ENCODE measurements at places on chromosomes 12 and 14.

DNA sequence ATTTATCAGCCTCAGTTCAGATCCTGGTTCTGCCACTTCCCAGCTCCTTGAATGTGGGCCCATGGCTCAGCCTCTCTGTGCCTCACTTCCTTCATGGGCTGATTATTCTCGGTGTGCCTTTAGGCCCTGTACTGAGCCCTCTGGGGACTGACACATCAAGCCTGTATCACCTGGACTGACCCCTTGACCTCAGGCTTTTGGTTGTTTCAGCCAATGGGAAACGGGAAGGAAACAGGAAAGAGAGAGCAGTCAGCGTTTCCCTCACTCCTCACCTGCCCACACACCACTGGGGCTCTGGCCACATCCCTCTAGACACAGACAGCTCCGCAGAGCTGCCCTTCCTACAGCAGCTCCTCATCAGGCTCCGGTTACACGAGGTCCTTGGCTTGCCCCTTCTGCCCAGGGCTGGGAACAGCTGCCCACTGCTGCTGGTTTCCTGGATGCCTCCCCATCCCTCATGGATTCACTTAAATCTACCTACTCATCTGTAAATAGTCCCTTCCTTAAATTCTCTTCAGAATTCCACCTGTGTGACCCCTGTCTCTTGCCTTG, 37.0 kb upstream of the ITPR2 start:
- DNase-seq: no peak

DNA sequence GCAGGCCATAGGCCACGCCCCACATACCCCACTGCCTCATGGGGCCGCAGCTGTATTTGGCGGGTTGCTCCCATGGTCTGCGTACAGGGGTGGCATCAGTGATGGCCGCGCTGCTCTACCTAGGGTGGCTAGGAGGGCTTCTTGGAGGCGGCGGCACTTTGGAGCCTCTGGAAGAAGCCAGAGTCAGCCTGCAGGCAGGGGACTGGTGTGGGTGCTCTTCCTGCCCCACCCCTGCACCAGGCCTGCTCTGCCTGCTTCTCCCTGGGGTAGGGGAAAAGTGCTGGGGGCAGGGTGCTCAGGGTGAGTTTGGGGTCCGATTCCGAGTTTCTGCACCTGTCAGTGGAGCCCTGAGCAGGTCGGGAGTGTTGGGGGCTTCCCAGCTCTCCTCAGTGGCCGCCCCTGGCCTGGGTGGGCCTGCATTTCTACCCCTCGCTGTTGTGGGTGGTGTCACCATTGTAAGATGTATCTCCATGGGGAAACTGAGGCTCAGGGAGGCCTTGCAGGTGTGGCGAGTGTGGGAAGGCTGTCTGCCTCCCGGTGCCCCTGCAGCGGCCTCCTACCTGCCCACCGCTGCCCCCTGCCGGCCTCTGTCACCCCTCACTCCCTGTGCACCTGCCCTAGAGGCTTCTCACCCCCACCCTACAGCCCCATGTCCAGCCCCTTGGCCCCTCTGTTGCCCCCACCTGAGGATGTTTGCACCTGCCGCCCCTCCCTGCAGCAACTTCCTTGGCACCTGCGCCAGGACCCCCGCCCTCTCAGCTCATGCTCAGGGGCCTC, 5.5 kb downstream of the CEP170B start:
- peak; percentile 17 for DNase-seq

GRCh38 chr12:3933819-3934192, 60.6 kb upstream of the PARP11 start:
- no peak for DNase-seq

DNA sequence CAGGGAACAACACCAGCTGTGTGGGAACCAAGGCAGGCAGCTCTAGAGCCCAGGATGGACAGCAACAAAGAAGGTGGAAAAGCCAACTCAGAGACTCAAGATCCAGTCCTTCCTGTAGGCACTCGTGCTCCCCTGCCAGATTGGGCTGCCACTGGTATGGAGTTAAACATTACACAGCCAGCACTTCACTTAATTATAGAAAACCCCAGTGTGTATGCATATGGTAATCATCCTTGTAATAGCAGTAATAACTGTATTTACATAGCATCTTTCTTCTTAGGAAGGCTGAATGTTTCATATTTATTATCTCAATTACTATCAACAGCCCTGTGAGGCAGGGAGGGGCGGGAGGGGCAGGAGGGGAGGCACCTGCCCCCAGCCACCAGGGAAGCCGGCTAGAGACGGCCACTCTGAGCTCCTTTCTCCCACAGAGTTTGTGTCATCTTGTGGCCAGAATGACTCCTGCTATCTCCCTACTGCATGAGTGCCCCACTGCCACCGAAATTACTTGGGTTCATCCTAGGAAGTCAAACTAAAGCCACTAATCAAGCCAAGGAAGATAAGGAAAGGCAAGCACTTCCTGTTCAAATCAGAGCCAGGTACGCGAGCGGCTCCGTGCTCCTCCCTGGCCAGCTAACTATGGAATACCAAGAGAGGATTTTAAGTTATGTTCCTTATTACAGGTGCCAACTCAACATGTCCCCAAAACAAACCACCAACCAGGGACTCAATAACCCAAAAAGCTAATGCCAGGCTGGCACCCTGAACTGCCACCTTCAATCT, 15.7 kb upstream of the RAB35 start:
- DNase-seq: no peak

- no peak for DNase-seq
Observed at GRCh38 chr12:113879658-113880057, 86.5 kb downstream of the RBM19 start.

GRCh38 chr12:100794441-100795173, at the start of gene ANO4:
TSS of gene ANO4 (plus strand) at chr12:100794776. CDS start at chr12:100901786, 107,010 bp downstream.
- DNase-seq: no peak

GRCh38 chr12:105273601-105274000, 37.6 kb upstream of the APPL2 start:
- no peak for DNase-seq

DNA sequence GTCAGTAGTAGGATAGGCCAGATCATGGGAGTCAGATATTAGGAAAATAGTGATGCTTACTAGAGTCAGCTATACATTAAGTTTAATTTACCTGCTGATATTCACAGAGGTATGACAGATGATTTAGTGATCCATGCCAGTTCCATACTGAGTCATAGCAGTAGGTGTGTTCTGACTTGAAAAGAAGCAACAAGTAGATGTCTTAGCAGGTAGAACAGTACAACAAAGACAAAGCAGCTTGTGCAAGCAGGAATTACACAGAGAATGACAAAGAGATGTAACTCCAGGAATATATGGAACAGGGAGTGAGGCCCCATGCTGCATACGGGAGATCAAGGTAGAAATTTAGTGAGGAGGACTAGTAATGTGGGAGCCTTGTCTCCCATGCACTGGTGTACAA, 556.9 kb downstream of the SLC16A7 start:
- no peak for DNase-seq

GRCh38 chr12:71648537-71648936, 15.1 kb downstream of the ZFC3H1 start:
- no peak for DNase-seq

- no peak for DNase-seq
Observed at GRCh38 chr12:53061404-53062010, 11.6 kb downstream of the TNS2 start.

DNA sequence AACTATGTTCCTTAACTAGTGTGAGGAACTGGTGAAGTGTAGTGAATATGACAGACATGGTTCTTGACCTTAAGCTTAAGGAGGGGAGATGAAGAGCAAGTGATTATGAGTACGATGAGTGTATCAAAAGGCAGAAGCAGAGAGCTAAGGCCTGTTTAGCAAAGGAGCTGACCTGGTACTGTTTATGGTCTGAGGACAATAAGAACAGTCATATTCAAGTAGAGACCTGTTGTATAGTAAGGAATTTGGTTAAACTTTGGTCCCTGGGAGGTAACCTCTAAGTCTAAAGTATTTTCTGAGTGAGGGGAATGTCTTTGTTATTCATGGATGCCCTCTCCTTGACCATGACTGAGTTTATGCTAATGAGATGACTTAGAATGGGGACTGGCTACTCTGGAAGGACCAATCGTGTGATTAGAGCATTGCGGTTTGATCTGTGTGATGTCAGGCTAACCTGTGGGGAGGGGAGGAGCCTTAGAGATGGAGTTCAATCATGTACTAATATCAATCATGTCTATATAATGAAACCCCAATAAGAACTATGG, 389.3 kb downstream of the BMP4 start:
- DNase-seq: no peak

DNA sequence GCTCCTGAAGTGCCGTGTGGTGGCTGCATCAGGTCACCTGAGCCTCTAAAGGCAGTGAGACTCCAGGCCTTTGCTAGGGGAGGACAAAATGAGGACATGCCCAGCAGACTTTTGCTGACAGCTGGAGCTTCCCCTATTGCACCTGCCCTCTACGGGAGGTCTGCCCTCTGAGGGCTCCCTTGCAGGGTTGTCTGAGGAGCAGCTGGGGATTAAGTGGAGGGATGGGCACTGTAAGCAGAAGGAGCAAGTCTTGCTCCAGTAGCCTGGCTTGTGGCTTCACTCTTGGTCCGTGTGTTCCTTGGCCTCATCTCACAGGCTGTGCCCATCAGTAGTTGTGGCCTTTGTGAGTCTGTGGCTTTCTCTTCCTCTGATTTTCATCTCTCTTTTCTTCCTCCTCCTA, 66.9 kb upstream of the NRXN3 start:
- no peak for DNase-seq

GRCh38 chr14:38150075-38150474, 57.6 kb upstream of the SSTR1 start:
- DNase-seq: no peak

DNA sequence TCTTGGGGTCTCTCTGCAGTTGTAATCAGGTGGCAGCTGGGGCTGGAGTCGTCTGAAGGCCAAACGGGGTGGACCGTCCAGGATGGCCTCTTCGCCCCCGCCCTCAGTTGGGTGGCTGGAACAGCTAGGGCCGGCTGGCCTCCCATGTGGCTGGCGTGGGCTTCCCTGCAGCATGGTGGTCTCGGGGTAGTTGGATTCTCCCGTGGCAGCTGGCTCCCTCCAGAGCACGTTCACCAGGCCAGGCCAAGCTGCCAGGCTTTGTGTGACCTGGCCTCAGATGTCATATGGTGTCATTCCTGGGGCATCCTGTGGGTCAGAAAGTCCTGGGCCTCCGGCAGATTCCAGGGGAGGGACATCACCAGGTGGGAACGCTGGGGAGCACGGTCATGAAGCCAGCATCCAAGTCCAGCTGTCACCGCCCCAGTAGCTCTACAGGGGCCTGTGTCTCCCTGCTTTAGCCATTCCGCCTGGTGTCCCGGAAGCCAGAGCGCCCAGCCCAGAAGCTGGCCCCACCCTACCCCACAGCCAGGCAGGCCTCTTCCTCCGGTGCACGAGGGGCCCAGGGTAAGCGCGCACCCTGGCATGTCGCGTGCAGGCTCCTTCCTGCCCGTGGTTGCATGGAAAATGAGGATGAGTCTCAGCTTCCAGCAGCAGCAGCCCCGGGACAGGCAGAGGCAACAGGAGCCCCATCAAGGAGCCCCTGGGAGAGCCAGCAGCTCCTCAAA, 1.3 kb upstream of the NUDT14 start:
- no peak for DNase-seq

DNA sequence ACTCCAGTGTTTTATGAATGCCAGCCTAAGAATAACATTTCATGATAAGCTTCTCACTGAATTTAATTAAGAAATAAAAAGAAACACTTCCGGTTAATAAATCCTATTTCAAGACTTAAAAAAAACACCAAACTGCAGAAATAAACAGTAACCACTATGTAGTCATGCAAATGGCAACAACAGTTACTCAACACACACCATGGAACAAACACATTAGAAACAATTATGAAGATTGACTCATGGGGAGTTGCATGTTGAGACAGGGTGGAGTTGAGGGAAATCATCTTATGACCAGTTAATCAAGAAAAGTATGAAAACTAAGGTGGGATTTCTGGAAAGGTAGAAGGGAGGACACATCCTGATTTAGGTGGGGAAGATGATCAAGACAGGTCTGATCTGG, 52.7 kb downstream of the PLBD1 start:
- no peak for DNase-seq

DNA sequence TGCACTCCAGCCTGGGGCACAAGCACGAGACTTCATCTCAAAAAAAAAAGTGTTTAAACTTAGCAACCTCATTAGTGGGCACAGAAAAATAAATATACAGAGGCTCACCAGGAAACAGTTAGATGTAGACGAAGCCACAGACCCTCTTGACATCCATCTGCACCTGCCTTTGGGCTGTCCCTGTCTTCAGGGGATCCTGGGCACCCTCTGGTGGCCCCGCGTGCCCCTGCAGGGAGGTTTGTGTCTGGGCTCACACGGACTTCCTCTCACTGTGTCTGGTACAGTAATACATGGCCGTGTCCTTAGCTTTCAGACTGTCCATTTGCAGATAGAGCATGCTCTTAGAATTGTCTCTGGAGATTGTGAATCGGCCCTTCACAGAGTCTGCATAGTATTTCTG, 916.5 kb downstream of the TMEM121 start:
- DNase-seq: peak; percentile 47

Data from suppressor macrophage (primary cell).